ENCODE measurements at places on chromosomes 13 and 19. TPM values are rescaled to one million over a fixed set of nuclear protein-coding genes. Genes with fewer than 3 reads are reported as not detected.

Gene TMEM221
- under 0.01 TPM for total RNA-seq

Gene LENG9
- total RNA-seq, result 10.8 TPM

Gene TEAD2
- total RNA-seq, result 29.6 TPM

Gene SWSAP1
- total RNA-seq, result 1.3 TPM

Gene MZF1
- total RNA-seq, result 13.9 TPM

Gene PPM1N
- not detected for total RNA-seq

Gene ZNF530
- 7.7 TPM for total RNA-seq

Gene LHFPL6
- 31.3 TPM for total RNA-seq

Measured in melanocyte of skin (primary cell).